ENCODE measurements at places on chromosomes 1 and 21. TPM values are rescaled to one million over a fixed set of nuclear protein-coding genes. Genes with fewer than 3 reads are reported as not detected.

Gene CLDN14
- 0.10 TPM for total RNA-seq

Gene MR1
- 6.7 TPM for total RNA-seq

Gene COL9A2
- 0.23 TPM for total RNA-seq

Gene SNX7
- total RNA-seq, result 24.8 TPM

Gene CSMD2
- not detected for total RNA-seq

Gene A3GALT2
- not detected for total RNA-seq

Gene LCE3D
- total RNA-seq, result 1.3 TPM

Gene CYYR1
- total RNA-seq, result not detected

Gene S100A7A
- not detected for total RNA-seq

Gene AADACL4
- total RNA-seq, result not detected

Gene CLCA4
- total RNA-seq, result not detected

Gene SPSB1
- 26.3 TPM for total RNA-seq

Gene SF3B4
- total RNA-seq, result 136 TPM

Gene ANKRD65
- total RNA-seq, result not detected

Gene GJA8
- not detected for total RNA-seq

Gene BLZF1
- total RNA-seq, result 11.7 TPM

Gene MFSD2A
- 4.1 TPM for total RNA-seq

Gene TNFRSF4
- not detected for total RNA-seq

Gene CD1E
- not detected for total RNA-seq

Gene PPP1R8
- total RNA-seq, result 36.4 TPM
